ENCODE measurements at places on chromosomes 7 and 10.

GRCh38 chr7:116290740-116291139 is 80.4 kb downstream of the TES start:
- DNase-seq, result no peak

DNA sequence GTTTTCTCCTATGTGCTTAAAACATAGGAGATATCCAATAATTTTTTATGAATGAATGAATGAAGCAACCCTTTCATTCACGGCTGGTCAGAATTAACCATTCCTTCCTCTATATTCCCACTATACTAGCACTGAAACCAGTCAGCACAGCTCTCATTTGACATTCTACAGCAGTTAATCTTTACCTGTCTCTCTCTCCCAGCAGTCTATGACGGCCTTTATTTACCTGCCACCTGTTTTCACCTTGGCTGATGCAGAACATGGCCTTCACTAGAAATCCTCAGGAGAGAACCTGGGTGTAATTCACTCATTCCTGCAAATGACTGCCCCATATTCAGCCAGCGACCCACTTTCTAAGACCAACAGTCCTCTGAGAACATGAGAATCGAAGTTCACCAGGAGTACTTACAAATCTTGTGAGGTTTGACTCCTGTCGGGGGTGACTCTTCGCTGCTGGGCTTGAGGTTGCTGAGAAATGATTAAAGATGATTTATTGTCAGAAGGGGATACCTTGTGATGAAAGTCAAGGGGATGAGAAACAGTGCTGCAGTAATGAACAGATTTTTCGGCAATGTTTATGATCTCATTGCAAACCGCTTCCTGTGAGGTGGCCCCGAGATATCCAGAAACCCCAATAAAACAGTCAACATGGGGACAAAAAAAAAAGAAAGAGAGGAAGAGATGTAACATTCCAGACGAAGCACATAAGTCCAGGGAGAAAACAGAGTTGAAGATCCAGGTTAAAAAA is 30.9 kb upstream of the PDLIM1 start:
- DNase-seq, result no peak

- no peak for DNase-seq
Observed at GRCh38 chr7:110084181-110084807, 1006.6 kb upstream of the LRRN3 start.

- no peak for DNase-seq
Observed at GRCh38 chr7:1121886-1122831, 34.2 kb downstream of the GPER1 start.

Data from HEK293T (cell line).